ENCODE measurements at places on chromosomes 11 and 22.

- H3K4me3 ChIP-seq = no peak overlapping the region
- no peaks in the 10 kb centered on the region for H3K36me3 ChIP-seq
- no peaks in the 10 kb centered on the region for H3K4me1 ChIP-seq
- H3K27ac ChIP-seq = no peak overlapping the region
- no peak for DNase-seq
- no peaks in the 10 kb centered on the region for H3K27me3 ChIP-seq
These were observed 1.3 kb downstream of the TCN1 start for GRCh38 chr11:59865031-59865430.

DNA sequence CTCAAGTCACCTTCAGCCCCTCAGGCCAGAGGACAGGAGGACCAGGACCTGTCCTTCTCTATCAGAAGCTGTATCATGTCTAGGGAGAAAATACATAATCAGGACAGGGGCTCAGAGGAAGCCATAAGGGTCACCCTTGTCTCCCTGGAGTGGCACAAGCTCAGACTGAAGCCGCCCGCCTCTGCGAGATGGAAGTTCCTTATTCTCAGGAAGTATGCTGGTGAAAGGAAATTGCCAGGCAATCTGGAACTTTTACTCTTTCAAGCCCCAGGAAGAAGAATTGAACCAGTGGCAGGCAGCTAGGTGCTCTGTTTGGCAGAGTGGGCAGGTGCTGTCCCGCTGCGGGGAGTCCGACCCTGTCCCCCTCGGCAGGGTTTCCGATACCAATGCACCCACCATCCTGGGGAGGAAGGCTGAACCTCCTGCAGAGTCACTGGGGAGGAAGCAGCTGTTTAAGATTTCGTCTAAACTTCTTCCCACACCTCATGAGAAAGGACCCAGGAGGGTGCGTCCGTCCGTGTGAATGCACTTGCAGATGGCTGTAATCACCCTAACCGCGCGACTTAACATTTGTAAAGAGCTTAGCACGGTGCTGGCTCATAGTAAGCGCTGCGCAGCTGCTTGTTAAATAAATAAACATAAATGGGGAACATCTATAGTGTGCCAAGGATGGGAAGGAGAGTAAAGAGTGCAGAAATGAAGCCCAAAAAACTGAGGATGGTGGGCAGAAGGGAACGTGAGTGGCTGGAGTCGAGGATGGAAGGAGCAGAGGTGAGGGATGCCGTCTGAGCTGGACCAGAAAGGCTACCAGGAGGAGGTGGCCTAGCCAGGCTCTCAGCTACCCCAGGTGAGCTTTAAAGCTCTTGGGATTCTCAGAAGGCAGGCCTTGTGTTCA lies 5.0 kb upstream of the ANO1 start:
- H3K36me3 ChIP-seq = no peaks in the 10 kb centered on the region
- DNase-seq = no peak
- H3K4me1 ChIP-seq = no peaks in the 10 kb centered on the region

GRCh38 chr22:40547729-40548143 lies 88.8 kb downstream of the MRTFA start:
- no peak overlapping the region for H3K4me3 ChIP-seq
- no peaks in the 10 kb centered on the region for H3K27me3 ChIP-seq
- no peaks in the 10 kb centered on the region for H3K4me1 ChIP-seq
- no peak overlapping the region for H3K27ac ChIP-seq

DNA sequence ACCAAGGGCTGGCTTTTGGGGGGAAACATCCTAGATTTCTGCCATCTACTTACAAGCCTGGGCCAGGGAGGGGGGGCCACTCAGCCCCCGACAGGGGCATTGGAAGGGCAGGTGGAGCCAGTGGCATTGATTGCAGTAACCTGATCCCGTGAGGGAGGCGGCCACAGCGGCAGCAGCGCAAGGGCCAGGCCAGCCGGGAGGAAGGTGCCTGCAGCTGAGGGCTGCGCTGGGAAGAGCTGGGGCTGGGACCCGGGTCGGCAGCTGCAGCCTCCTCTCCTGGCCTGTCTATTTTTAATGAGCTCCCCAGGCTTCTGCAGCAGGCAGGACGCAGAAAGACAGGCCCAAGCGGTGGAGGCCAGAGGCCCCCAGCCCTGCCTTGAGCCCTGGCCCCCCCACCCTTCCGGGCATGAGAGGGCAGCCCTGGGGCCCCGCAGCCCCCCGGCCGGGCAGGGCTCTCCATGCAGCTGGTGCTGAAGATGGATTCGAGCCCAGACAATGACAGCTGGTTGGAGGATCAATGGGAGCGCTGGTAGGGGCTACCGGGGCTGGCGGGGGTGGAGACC lies 10.6 kb downstream of the FREY1 start:
- DNase-seq = no peak
- no peaks in the 10 kb centered on the region for H3K27me3 ChIP-seq
- H3K4me3 ChIP-seq = no peak overlapping the region
- H3K36me3 ChIP-seq = no peaks in the 10 kb centered on the region

DNA sequence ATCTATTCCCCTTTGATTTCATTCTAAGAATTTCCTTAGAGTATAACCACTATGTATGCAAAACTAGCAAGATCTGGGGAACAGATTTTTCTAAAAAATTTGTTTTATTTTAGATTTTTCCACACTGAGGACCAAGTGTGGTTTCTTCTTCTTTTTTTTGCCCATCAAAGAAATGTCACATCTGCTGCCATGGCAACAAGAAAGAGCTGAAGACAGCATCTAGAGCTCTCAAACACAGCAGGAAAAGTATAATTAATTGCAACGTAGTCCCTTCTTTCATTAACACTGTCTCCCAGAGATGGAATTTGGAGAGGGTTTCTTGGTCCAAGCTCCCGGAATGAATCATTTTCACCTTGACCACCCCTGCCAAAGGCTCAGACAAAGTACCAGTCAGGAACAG lies 256.7 kb upstream of the CCDC90B start:
- no peak for DNase-seq
- no peak overlapping the region for H3K27ac ChIP-seq
- no peak overlapping the region for H3K4me3 ChIP-seq

DNA sequence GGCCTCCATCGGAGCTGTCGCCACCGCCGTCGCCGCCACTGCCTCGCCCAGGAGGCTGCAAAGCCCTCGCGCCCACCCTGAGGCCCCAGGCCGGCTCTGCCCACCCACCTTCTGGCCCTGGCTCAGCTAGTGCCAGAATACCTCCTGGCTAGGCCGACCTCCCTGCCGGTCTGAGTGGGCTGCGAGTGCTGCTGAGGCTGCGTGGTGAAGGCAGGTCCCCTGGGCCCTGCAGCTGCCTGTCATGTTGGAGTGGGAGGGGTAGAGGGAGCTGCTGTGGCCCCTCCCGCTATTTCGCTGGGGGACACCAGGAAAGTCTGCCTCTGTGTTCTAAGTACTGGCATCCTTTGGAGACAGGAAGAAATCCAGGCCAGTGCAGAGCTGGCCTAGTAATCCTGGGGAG lies 34.2 kb downstream of the LRRC10B start:
- H3K4me3 ChIP-seq = no peak overlapping the region
- peaks cover 30% of the 10 kb centered on the region for H3K4me1 ChIP-seq
- DNase-seq = no peak
- H3K36me3 ChIP-seq = peaks cover 4% of the 10 kb centered on the region
- no peak overlapping the region for H3K27ac ChIP-seq
- H3K27me3 ChIP-seq = no peaks in the 10 kb centered on the region

DNA sequence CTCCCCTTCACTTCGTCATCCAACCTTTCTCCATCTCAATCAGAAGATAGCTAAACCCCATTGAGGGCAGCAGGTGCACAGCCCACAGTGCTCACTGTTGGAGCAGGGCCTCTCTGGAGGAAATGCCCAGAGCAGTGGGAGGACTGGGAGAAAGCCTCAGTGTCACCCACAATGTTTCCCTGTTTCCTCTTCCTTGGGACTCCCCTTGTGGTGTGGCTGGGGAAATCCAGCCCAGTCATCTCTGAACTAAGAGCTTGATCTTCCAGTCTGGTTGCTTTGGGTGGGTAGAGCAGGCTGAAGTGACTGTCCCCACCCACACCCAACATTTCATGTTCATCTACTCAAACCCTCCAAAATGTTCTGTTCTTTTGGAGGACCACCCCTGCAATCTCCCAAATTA lies 29.8 kb upstream of the EED start:
- H3K4me1 ChIP-seq = peaks cover 8% of the 10 kb centered on the region
- no peak for DNase-seq
- H3K27ac ChIP-seq = no peak overlapping the region
- H3K27me3 ChIP-seq = no peaks in the 10 kb centered on the region
- H3K4me3 ChIP-seq = no peak overlapping the region
- no peaks in the 10 kb centered on the region for H3K36me3 ChIP-seq

- no peaks in the 10 kb centered on the region for H3K4me1 ChIP-seq
- no peaks in the 10 kb centered on the region for H3K27me3 ChIP-seq
- DNase-seq = no peak
- no peak overlapping the region for H3K4me3 ChIP-seq
These were observed 51.5 kb upstream of the GAL start for GRCh38 chr11:68632802-68633201.

GRCh38 chr11:74819400-74819799 lies 70.8 kb downstream of the RNF169 start:
- no peak overlapping the region for H3K4me3 ChIP-seq
- H3K36me3 ChIP-seq = peaks cover 8% of the 10 kb centered on the region
- no peaks in the 10 kb centered on the region for H3K4me1 ChIP-seq

DNA sequence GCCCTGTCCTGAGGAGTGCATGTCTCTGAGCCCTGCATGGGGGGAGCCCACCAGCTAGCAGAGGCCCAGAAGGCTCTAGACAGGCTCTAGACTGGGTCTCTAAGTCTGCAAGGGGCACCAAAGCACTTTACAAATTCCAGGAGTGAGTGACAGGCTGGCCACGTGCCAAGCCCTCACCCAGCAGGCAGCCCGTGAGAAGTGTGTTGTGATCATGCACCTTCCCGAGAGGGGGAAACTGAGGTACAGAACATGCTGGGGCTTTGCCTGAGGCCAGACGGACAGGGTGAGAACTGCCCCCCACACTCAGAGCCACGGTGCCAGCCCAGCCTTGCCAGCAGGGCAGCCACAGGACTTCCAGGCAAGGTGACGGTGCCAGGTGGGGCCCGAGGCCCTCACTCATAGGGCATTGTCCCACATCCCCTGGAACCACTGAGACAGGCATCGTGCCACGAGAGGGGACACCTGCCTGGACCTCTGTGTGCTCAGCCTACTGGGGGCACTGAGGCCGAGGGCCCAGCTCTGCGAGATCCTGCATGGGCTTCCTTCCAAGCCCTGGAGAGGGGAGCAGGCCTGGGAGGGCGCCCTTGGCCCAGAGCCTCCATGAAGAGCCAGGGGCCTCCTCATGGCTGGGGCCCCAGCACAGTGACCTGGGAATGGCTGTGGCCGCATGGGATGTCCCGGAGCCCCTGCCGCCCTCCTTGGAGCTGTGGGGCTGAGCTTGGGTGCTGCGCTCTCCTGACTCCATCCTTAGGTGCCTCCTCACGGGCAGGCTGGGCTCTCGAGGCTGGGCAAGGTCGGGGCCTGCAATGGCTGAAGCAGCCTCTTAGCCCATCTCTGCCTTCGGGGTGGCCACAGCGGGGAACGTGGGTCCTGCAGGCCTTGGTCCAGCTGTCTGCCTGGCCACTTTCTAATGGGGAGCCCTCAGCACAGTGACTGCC lies 121.5 kb downstream of the KCNQ1OT1 start:
- peaks cover 14% of the 10 kb centered on the region for H3K4me1 ChIP-seq
- H3K27me3 ChIP-seq = no peaks in the 10 kb centered on the region
- no peak overlapping the region for H3K4me3 ChIP-seq
- DNase-seq = no peak

GRCh38 chr11:105829084-105829483 lies 193.0 kb downstream of the MSANTD4 start:
- H3K36me3 ChIP-seq = no peaks in the 10 kb centered on the region
- no peak overlapping the region for H3K4me3 ChIP-seq
- H3K27ac ChIP-seq = no peak overlapping the region
- DNase-seq = no peak

- H3K4me3 ChIP-seq = no peak overlapping the region
- H3K36me3 ChIP-seq = no peaks in the 10 kb centered on the region
- H3K4me1 ChIP-seq = no peaks in the 10 kb centered on the region
- no peaks in the 10 kb centered on the region for H3K27me3 ChIP-seq
- H3K27ac ChIP-seq = no peak overlapping the region
These were observed 185.4 kb downstream of the AASDHPPT start for GRCh38 chr11:106262852-106263251.

GRCh38 chr11:11345099-11345498 lies 8.0 kb downstream of the CSNK2A3 start:
- no peaks in the 10 kb centered on the region for H3K36me3 ChIP-seq
- peaks cover 30% of the 10 kb centered on the region for H3K4me1 ChIP-seq
- H3K27ac ChIP-seq = no peak overlapping the region
- H3K27me3 ChIP-seq = no peaks in the 10 kb centered on the region

DNA sequence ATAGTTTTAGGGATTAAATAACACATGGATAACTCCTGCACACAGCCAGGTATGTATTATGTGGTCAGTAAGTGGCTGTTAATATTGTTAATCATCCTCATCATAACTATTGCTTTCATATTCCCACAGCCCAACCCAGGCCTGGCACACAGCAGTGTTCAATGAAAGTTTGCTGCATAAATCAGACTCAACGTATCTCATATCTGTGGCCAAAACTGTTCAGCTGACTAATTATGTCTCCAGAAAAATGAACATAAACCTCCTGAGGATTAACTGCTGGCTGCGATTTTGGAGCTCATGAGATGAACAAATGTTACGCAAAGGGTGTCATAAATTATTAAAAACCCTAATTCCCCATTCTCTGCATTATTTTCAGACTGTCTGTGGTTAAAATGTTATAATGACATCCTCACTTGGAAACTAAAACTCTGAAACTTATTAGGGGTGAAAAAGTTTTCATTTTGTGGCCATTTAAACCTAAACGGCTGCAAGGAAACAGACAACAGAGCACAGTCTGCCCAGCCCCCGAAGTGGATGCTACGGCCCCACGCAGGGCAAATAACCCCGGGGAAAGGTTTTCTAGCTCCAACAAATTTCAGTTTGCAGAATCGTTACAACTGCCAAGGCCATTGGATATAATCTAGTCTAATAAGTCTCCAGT lies 17.3 kb downstream of the ABCC8 start:
- no peak overlapping the region for H3K4me3 ChIP-seq
- no peak for DNase-seq
- H3K36me3 ChIP-seq = no peaks in the 10 kb centered on the region
- H3K27ac ChIP-seq = no peak overlapping the region

- peaks cover 29% of the 10 kb centered on the region for H3K4me1 ChIP-seq
- DNase-seq = no peak
These were observed 9.1 kb upstream of the C1QTNF4 start for GRCh38 chr11:47603295-47603694.

DNA sequence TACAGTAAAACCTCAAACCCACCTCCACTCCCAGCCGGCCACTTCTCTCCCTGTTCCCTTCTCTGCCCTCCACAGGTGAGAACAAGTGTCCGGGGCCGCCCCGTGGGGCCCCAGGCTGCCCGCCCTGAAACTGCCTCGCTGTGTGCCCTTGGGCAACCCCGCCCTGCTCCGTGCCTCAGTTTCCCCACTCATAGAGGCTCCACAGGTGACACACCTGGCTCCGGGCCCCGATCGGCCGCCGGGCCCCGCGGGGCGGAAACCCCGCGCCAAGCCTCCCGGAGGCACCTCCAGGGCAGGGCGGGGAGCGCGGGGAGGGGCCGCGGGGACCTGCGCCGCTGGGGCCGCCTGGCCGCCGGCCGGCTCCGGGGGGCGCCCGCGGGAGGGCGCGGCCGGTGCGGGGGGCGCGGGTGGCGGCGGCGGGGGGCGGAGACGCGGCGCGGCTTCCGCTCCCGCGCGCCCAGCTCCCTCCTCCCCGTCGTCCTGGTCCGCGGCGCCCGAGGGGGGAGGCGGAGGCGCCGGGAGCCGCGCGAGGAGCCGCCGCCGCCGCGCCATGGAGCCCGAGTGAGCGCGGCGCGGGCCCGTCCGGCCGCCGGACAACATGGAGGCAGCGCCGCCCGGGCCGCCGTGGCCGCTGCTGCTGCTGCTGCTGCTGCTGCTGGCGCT lies at the start of gene LRP5:
Gene LRP5, plus strand, starts transcription at position 475 of the 663 bp plus-strand sequence. Its CDS starts 124 bp downstream, at position 599.
- H3K36me3 ChIP-seq = no peaks in the 10 kb centered on the region
- H3K4me1 ChIP-seq = no peaks in the 10 kb centered on the region
- peak within 1 kb of the TSS; percentile 80 for H3K27ac ChIP-seq
- DNase-seq = no peak

Measured in right atrium auricular region (tissue), 2 donors.